Right ventricle myocardium superior (tissue), 1 donor: ENCODE measurements at places on chromosomes 13 and 19.

DNA sequence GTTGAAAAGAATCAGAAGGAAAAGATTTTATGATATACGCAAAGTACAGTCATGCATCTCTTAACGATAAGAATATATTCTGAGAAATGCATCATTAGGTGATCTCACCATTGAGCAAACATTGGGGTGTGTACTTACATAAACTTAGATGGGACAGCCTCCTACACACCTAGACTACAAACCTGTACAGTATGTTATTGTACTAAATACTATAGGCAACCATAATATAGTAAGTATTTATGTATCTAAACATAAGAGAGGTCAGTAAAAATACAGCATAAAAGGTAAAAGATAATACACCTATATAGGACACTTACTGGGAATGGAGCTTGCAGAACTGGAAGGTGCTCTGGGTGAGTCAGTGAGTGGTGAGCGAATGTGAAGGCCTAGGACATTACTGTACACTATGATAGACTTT, 254.6 kb downstream of the SPRY2 start:
- no peak for DNase-seq

- DNase-seq, result peak; percentile 30
Observed at GRCh38 chr13:113996912-113997745, 23.3 kb upstream of the C13orf46 start.

DNA sequence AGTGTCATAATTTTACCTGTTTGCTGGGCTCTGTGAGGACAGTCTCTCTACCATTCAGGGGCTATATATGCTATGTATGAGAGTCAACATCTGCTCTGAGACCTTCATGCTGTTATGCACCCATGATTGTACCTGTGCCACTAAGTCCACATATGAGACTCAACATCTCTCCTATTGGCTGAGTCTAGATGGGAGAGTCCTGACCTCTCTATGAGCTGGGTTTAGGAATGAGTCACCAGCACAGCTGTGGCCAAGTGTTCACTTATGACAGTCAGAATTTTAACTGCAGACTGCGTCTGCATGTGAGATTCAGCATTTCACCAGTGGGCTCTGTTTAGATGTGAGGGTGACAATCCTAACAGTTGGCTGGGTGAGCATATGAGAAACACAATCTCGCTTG, 49.5 kb downstream of the ZNF729 start:
- no peak for DNase-seq

DNA sequence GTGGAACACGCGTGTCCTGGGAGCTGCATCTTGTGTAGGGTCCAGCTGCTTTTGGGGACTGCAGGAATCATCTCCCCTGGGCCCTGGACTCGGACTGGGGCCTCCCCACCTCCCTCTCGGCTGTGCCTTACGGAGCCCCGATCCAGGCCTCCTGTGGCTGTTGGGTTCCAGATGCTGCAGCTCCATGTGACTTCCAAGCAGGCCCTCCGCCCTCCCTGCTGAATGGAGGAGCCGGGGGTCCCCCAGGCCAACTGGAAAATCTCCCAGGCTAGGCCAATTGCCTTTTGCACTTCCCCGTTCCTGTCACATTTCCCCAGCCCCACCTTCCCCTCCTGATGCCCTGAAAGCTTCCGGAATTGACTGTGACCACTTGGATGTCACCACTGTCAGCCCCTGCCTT, 6.2 kb upstream of the PGLS start:
- DNase-seq, result no peak

- no peak for DNase-seq
Observed at GRCh38 chr13:110463871-110464510, 97.5 kb downstream of the RAB20 start.

- DNase-seq, result no peak
Observed at GRCh38 chr13:81388400-81388799, 1047.5 kb upstream of the SPRY2 start.

DNA sequence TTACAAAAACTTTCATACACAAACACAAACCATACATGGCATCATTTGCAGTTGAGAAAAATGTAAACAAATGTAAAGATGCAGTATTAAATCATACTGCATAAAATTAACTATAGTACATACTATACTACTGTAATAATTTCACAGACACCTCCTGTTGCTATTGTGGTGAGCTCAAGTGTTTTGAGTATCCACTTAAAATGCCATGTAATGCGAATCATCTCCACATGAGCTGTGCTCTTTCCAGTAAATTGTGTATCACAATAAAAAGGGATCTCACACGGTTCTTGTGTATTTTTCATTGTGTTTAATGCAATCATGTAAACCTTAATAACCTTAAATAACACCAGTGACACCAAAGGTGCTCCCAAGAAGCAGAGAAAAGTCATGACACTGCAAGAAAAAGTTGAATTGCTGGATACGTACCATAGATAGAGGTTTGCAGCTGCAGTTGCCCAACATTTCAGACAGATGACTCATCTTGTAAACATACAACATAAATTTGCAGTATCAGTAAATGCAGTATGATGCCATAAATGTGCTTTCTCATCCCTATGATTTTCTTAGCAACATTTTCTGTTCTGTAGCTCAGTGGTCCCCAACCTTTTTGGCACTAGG, 166.6 kb downstream of the RAP2A start:
- DNase-seq, result no peak
